Mammary microvascular endothelial cell (primary cell): ENCODE measurements at places on chromosomes 6 and 20. TPM values are rescaled to one million over a fixed set of nuclear protein-coding genes. Genes with fewer than 3 reads are reported as not detected.

Gene TUBB1
- not detected in 2 replicates for total RNA-seq

Gene LRRC73
- total RNA-seq = not detected in 2 replicates

Gene HLA-DPA1
- total RNA-seq = 9.8 and 28.3 TPM in 2 replicates

Gene CEP162
- total RNA-seq = 3.5 and 4.7 TPM in 2 replicates

Gene BPIFB2
- total RNA-seq = not detected in 2 replicates
